CD4-positive, alpha-beta T cell treated with Interleukin-6 at 100 ng/mL for 8 hours (primary cell): ENCODE measurements at places on chromosomes 11 and 22.

GRCh38 chr11:19472679-19473078, 231.9 kb upstream of the E2F8 start:
- no peak for DNase-seq

DNA sequence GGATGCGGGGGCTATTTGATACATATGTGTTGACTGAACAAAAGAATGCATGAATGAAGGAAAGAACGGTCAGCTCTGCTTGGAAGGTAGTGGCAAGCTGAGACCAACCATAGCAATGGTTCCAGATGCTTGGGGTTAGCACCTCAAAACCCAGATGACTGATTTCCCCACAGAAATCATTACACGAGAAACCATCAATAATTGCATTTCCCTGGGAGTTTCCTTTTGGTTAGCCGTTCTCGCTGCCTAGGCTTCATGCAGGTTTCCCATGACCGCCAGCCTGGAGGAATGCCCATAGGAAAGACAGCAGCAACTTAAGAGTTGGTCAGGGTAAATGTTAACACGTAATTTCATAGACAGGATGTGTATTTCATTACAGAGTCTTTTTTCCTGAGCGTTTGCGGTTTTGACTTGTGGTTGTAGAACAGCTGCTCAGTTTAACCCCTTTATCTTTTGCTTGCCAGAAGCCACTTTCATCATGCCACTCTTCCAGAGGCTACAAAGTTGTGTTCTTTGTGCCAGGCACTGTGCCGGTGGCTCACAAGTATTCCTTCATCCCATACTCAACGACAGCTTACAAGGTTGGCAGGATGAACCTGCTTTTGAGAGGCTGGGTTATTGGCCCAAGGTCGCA, 2.8 kb downstream of the IL17RA start:
- DNase-seq, result peak; percentile 72

DNA sequence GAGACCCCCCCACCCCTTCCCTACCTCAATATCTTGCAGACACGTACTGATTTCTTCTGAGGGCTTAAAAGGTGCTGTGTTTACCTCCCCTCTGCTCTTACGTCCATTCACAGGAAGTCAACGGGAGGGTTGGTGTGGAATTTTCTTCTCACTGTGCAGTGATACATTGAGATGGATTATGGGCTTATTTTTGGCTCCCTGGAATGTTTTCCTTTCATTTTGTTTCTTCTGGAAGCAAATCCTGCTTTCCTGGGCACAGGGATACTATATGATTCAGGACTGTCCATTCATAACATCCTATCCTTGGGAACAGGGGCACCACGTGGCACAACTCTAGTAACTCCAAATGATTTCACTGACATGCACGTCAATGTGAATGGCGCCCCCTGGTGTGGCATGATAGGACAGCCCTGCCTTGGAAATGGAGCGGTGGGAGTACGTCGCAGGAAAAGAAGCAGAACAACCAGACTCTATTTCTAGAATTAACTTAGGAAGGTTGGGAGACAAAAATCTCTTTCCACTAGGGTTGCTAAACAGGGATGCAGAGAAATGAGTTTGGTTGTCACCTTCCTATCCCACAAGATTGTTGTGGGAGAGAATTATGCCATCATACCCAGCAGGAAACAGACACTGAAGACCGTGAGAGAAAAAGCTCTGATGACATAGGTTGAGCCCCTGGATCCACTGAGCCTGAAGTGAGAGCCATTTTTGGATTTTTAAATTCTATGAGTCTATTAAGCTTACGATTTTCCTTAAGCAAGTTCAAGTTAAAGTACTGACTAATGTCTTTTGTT, 146.5 kb upstream of the RAG2 start:
- DNase-seq, result peak; percentile 33

GRCh38 chr11:28058333-28058732, 49.6 kb downstream of the KIF18A start:
- no peak for DNase-seq

DNA sequence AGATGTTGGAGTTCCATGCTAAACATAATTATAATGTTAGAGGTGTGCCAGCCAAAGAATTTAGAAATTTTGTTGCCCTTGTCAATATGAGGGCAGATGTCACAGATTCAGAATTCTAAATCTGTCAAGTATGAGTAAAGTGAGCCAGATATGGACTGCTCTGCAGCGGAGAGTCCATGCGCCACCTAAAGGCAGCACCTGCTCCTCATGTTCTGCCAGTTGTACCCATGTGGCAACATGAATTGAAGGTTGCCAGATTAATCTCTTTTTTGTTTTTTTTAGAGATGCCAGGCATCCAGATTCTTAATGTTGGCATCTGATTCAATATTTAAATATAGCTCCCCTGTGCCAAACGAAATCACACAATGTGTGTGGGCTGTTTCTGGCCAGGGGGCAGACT, 678.6 kb upstream of the ANO5 start:
- DNase-seq, result no peak

GRCh38 chr11:64103277-64103985, 62.5 kb downstream of the MACROD1 start:
- DNase-seq, result no peak

GRCh38 chr11:130640526-130640925, 192.1 kb downstream of the ADAMTS15 start:
- no peak for DNase-seq

GRCh38 chr22:29306835-29307595, 565 bp downstream of the GAS2L1 start:
- no peak for DNase-seq

DNA sequence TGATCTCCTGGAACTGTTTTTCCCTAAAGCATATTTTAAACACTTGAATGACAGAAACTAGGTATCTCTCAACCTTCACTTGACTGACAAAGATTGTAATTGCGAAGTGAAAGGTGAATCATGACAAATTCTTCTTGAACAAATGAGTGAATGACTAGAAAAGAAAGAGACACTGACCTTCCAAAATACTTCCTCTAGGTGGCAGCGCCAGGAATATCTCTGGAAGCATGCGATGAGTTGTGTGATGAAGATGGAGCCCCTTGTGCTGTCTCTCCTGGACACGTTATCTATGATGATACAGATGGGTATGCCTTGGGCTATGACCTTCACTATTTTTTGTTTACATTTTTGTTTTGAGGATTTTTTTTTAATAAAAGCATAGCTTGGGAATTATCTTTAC, 7.0 kb upstream of the CASP12 start:
- DNase-seq, result no peak

DNA sequence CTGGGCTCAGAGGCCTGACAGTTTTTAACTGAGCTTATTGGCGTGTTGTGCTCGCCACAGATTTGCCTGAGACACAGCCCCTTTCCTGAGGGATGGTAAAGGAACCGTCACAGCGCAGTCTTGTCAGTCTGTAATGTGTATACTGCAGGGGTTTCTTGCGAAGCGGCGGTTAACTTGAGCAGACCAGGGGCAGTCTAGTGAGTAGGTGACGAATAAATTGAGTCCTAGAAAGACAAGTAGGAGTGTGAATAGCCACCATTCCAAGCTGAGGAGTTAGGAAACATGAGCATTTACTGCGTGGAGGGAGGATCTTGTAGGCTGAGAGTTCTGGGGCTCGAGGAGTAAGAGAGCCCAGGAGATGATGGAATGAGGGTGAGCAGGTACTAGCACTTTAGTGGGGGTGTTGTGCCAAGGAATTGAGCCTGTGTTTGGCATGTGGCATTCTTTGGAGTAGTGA, 1.4 kb downstream of the MED15 start:
- no peak for DNase-seq

- no peak for DNase-seq
Observed at GRCh38 chr11:43825217-43825816, 55.3 kb upstream of the ALKBH3 start.

- DNase-seq, result no peak
Observed at GRCh38 chr22:44837481-44837880, 85.1 kb downstream of the ARHGAP8 start.

- DNase-seq, result no peak
Observed at GRCh38 chr11:3216027-3216525, 2.5 kb downstream of the MRGPRG start.

DNA sequence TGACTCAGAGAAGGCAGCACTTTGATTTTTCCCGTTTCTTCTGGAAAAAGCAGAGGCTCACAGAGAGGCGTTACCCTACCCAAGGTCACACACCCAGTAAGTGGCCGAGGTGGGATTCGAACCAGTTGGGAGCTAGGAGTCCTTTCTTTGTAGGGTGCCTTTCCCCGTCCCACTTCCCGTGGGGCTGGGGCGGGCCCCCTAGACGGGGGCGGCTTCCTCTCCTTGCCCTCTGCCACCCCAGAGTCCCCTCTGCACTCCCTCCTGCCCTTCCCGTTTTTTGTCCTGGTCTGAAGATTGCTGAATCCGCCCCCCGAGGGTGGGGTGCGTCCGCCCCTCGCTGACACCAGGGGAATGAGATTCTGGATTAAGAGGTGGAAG, 747 bp downstream of the TPCN2 start:
- no peak for DNase-seq

GRCh38 chr11:8258784-8259183, 4.9 kb downstream of the LMO1 start:
- no peak for DNase-seq

DNA sequence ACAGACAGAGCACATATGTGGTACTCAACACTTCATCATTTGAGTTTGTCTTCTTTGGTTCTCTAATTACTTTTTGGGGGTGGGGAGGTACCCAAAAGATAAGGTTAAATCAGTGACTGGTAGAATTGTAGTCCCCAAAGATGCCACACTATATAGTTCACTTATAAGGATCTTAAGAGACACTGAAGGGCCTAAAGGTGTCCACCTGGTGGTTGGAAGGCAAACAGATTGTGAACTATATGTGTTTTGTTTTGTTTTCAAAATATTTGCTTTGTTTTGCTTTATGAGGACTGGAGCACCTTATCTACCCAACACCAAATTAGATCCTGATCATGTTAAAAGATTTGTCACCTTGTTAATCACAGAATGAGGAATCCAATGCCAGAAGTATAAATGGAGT, 136.1 kb downstream of the DCDC1 start:
- DNase-seq, result no peak

GRCh38 chr11:33177676-33178336, 16.5 kb upstream of the CSTF3 start:
- no peak for DNase-seq

DNA sequence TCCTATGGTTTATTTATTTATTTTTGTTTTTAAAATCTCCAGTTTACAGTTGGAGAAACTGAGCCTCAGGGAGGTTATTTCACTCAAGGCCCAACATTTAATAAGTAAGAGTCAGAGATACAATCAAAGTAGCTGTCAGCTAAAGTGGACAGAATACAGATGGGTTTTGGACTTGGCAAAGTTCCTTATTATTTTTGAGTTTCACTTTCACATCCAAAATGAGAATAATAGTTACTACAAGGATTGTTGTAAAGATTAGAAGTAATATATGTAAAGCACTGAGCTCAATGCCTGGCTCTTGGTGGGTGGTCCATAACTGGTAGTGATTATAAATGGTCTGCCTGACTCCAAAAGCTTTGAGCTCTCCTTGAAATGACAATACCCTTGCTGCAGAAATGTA, 87.5 kb upstream of the SESN3 start:
- no peak for DNase-seq
